ENCODE measurements at places on chromosomes 12 and 14.

GRCh38 chr12:27873010-27873409 is 93.0 kb upstream of the MANSC4 start:
- no peak for DNase-seq

DNA sequence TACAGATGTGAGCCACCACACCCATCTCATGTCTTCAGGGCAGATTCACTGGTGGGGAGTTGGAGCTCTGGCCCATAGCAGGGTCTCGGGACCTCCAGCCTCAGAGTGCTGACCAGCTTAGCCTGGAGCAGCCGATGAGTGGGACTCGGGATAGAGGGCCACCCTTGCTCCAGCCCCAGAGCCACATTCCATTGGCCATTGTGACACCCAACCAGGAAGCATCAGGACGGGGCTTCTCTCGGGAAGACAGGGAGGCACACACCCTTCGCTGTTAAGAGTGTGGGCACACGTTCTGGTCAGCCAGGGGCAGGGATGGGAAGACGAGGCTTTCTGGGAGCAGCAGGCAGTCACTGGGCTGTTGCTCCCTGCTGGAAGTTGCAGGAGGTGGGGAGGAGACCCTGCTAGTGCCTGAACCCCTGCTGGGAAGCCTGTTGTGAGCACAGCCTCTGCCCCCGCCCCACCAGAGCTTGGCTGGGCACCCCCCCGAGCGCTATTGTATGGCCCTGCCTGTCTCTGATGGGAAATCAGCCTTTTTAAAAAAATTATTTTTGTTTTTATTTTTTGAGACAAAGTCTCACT is 1.6 kb downstream of the ADGRD1 start:
- no peak for DNase-seq

GRCh38 chr14:72499746-72500145 is 394.2 kb downstream of the DPF3 start:
- no peak for DNase-seq

DNA sequence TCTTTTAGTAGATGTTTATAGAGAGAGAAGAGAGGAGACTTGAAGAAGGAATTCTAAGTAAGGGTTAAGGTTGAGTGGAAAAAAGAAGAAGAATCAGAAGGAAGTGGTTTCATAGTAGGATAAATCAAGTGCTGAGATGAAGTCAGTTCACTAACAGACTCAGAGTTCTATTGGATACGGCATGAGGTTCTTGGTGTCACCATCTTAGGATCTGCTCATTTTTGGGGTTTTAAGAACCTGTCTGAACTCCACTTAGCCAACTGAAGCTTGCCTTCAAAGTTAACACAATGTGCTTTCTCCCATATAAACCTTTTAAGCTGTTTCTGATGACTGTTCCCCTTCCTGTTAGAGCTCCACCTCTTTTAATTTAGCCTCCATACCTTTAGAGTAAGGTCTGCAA is 152.6 kb downstream of the PRKCH start:
- no peak for DNase-seq

All from stimulated activated CD8-positive, alpha-beta memory T cell treated with anti-CD3 and anti-CD28 coated beads, Interleukin-15, amount 100 ng/mL, for 1 hour (primary cell).